A172 (cell line): ENCODE measurements at places on chromosomes 12 and 14. TPM values are rescaled to one million over a fixed set of nuclear protein-coding genes. Genes with fewer than 3 reads are reported as not detected.

DNA sequence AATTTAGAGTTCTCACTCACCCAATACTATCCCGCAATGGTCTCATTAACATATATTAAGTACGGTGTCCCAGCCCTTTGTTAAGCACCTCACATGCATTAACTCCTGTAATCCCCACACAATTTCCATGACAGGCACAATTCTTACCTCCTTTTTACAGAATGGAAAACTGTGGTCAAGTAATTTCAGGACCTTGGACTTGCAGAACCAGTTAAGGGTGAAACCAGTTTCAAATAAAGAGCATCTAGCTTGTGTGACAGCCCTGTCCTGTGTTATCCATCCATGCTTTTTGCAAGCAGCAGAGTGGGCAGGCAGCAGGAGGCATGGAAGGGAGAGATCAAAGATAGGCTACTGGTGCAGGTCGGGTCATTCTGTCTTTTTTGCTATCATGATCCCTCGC lies 470.8 kb downstream of the NELL2 start:
- DNase-seq = no peak

GRCh38 chr14:105525861-105526775 lies at the start of gene TMEM121:
TMEM121 (plus strand) TSS chr14:105526583; CDS start chr14:105528835, 2,252 bp downstream.
- no peak for DNase-seq

GRCh38 chr14:68921666-68922065 lies 57.4 kb downstream of the ACTN1 start:
- no peak for DNase-seq

- DNase-seq = no peak
Measured at GRCh38 chr12:31260840-31261239, 65.1 kb downstream of the SINHCAF start.

GRCh38 chr14:101834800-101835547 lies 73.5 kb downstream of the PPP2R5C start:
- DNase-seq = no peak

KRT72 gene
- total RNA-seq = not detected in 2 replicates
